ENCODE measurements at places on chromosomes 7 and 10.

DNA sequence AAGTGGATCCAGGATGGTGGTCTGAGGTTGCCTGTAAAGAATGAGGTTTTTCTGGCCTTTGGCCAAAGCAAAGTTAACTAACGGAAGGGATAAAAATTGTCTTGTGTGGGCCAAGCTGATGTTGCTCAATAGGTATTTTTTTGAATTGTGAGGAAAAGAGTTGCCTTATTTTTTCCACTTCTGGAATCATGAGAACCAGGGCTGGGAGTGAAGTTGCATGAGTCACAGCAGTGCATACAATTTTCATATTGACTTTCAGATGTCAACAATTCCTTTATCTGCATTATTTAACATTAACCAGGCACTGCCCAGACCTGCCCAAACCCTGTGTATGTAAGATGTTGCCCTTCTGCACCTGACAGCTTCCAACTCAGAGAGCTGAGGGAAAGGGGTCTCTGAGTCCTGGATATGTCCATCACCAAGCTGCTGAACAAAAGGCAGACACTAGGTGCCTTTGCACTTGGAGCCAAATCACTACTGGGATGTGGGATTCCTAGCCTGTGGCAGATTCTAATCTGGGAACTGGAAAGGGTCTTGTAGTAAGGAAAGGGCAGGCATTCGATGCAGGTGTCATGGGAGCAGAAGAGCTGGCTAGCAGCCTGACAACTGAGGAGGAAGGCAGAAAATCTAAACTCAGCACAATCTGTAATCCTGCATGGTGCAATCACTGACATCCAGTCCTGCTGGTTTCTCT, 52.3 kb upstream of the SLC35B4 start:
- DNase-seq = no peak

DNA sequence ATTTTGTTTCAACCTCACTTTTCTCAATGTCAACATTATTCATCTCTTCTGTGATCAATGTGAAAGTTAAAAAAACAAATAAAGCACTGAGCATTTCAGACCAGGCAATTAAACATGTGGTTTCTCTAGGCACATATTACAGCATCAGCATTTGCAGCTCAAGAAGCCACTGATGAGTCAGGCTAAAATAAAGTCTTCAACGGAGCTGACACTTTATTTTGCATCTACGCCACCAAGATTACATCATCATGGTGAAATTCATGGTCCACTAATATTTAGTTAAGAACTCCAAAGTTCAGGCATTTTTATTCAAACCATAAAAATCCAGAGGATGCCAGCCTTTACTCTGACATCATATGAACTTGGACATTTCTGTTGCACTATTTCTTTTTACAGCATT, 33.0 kb downstream of the MAGI2 start:
- DNase-seq = no peak

GRCh38 chr10:109892931-109893330, 30.4 kb downstream of the XPNPEP1 start:
- DNase-seq = no peak

- no peak for DNase-seq
Measured at GRCh38 chr10:79393924-79394610, 46.8 kb downstream of the PPIF start.

DNA sequence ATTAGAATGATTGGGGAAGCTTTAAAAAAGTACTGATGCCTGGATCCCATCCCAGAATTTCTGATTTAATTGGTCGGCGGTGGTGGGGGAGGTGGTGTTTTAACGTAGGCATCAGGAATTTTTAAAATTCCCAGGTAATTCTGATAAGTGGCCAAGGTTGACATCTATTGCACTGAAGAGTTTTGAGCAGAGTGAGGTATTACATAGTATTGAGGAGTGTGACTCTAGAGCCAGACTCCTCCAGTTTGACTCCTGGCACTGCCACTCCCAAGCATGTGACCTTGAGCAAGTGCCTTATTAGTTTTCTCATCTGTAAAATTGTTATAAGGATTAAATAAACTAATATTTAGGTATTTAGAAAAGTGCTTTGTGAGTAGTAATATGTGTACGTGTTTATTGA, 6.2 kb downstream of the PLEKHA1 start:
- DNase-seq = no peak

DNA sequence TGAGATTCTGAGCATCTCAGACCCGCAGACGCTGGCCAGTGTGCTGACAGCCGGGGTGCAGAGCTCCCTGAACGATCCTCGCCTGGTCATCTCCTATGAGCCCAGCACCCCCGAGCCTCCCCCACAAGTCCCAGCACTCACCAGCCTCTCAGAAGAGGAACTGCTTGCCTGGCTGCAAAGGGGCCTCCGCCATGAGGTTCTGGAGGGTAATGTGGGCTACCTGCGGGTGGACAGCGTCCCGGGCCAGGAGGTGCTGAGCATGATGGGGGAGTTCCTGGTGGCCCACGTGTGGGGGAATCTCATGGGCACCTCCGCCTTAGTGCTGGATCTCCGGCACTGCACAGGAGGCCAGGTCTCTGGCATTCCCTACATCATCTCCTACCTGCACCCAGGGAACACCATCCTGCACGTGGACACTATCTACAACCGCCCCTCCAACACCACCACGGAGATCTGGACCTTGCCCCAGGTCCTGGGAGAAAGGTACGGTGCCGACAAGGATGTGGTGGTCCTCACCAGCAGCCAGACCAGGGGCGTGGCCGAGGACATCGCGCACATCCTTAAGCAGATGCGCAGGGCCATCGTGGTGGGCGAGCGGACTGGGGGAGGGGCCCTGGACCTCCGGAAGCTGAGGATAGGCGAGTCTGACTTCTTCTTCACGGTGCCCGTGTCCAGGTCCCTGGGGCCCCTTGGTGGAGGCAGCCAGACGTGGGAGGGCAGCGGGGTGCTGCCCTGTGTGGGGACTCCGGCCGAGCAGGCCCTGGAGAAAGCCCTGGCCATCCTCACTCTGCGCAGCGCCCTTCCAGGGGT, 703 bp downstream of the RBP3 start:
- DNase-seq = no peak

- no peak for DNase-seq
Measured at GRCh38 chr7:139627831-139628230, 104.3 kb downstream of the CLEC2L start.

DNA sequence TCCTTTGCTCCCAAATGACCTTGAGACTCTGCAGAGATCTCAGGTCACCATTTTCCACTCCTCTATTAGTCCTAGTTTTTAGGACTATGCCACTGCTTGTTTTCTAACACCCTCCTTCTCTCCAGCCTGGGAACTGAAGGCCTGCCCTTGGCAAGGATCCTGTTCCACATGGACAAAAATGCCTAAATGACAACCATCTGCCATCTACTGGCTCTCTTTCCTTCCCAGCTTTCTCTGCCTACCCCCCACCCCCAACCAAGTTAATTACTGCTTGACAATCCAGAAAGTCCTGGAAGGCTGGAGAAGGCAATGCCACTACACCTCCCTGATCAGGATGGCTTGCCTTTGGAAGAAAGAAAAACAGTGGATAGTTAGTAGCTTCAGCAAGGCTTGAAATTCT, 44.8 kb upstream of the SP8 start:
- DNase-seq = no peak

DNA sequence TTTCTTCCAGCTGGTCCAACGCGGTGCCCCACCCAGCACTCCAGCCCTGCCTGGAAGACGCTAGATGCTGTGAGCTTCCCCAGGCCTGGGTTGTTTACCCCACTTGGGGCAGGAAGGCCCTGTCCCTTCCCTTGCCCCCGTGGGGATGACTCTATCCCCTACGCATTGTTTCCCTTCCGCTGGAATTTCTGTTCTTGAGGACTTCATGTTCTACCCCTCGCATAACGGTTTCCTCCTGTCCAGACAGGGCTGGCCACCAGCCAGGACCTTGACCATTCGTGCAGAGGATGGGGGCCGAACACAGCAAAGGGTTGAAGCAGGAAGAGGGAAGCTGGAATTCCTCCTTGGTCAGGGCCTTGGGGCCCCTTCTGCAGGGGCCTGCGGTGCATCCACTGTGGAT, 14.7 kb upstream of the SERPINE1 start:
- no peak for DNase-seq

DNA sequence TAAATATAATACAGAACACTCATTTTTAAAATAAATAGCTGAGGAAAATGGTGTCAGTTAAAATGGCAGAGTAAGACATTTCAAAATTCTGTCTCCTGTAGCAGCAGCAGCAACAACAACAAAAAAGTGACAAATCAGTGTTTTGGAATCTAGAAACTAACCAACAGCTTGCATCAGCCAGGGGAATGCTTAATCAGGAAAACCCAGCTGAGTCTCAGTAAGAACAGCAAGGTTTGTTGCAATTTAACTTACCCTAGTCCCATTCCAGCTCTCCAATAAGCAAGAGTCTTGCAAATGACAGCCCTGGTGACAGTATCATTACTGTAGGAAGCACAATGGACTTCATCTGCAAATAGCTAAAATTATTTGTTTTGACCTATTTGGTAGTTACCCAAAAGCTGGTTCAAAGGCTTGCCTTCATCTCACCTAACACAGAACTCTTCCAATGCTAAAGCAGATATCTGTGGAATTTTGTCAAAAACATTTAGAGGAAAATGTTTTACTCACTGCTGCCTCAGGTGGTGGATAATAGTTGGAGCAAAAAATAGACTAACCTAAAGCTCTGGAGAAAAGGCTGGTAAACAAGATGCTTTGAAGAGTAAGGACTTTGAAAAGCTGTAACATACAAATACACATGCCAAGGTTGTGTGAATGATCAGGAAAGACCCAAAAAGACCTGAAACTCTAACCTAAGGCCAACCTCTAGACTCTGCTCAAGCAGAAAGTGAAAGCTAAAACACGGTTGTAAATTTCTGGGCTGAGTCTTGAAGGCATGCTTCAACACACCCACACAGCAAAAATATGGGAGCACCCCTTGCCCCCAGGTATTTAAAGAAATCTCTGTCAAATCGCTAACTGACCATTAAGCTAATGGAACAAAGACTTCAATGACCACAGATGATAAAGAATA, 9.9 kb upstream of the ARHGAP22 start:
- DNase-seq = no peak

GRCh38 chr10:34526758-34527730, 288.1 kb downstream of the PARD3 start:
- no peak for DNase-seq

- DNase-seq = no peak
Measured at GRCh38 chr7:150950496-150951180, 27.5 kb downstream of the KCNH2 start.

DNA sequence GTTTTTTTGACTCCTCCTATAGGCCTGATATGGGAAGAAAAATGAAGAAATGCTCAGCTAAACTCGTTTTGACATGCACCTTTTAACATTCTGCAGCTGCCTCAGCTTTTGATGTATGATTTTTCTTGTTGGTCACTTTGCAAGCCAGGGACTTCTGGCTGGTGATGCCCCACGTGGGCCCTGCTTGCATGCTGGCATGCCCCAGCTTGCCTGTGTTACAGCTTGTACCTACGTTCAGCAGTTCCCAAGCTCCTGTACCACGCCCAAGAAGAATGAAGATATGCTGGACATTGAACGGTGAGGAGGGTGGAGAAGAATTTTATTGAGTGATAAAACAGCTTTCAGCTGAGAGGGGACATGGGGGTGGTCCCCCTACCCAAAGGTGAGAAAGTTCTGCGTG, 245.6 kb upstream of the FZD8 start:
- DNase-seq = no peak

- DNase-seq = no peak
Measured at GRCh38 chr10:63703740-63704345, 182.6 kb downstream of the REEP3 start.

DNA sequence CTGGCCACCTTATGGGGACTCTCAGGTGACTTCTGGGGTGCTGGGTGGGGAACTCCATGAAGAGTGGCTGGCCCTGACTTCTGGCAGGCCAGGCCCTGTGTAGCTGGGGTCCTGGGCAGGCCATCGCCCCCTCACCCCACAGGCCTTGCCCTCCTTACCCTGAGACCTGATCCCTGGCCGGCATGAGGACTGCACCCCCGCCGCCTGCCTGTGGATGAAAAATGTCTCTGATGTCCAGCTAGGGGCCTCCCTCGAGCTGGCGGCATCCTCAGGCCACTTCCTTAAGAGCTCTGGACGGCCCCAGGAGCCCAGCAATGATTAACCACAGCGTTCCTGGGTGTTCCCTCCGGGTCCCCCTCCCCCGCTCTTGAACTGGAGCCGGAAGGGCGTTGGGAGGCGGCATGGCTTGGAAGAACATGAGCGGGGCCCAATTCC, 31.8 kb upstream of the SHH start:
- no peak for DNase-seq

GRCh38 chr10:30219971-30220751, 128.9 kb downstream of the MTPAP start:
- no peak for DNase-seq

DNA sequence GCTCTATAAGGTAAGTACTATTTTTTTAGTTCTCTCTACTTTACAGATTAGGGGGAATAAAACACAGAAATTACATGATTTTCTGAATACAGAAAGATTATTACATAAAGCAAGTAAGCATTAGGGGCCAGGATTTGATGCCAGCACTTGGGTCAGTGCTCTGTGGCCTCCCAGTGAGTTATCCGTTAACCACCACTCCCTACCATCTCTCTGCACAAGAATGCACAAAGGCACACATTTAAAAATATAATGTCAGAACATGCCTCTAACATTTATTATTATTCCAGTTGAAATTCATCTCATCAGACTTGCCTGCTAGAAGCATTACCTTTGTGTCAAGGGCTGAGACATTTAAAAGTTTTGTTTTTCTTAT, 59.0 kb downstream of the MET start:
- no peak for DNase-seq

DNA sequence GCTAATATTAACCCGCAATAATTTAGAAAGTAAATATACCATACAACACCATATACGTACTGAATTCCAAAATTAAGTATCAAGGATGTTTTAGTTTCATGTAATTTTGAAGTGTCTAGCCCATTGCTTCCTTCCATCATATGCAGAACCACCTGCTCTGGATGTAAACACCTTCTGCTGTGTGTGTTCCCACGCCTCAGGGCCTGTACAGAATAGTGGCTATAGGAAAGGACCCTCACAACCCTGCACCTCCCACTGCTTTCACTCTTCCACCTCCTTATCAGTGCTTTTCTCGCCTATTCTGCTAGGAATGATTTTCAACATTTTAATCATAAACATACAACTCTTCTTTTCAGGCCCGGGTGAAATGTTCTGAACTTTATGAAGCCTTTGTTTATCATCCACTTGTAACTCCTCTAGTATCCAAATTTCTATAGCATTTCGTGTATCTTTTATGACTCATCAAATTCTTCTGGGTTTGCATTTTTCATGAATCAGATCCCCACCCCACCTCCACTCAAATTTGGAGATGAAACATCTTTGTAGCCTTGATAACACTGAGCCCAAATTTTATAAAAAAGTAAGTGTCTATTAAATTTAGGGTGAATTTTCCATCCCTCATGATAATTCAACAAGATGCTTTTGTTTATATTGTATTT, 1106.8 kb upstream of the C7orf33 start:
- no peak for DNase-seq

GRCh38 chr7:29239638-29240037, 45.1 kb downstream of the CHN2 start:
- peak; percentile 21 for DNase-seq
